Hematopoietic multipotent progenitor cell treated with erythropoietin and hydrocortisone succinate and interleukin-3 and kit ligand, for 17 days (in vitro differentiated cells): ENCODE measurements at places on chromosomes 2 and 18.

- DNase-seq = no peak
These were observed 94.8 kb upstream of the ZNF516 start for GRCh38 chr18:76589866-76590265.

DNA sequence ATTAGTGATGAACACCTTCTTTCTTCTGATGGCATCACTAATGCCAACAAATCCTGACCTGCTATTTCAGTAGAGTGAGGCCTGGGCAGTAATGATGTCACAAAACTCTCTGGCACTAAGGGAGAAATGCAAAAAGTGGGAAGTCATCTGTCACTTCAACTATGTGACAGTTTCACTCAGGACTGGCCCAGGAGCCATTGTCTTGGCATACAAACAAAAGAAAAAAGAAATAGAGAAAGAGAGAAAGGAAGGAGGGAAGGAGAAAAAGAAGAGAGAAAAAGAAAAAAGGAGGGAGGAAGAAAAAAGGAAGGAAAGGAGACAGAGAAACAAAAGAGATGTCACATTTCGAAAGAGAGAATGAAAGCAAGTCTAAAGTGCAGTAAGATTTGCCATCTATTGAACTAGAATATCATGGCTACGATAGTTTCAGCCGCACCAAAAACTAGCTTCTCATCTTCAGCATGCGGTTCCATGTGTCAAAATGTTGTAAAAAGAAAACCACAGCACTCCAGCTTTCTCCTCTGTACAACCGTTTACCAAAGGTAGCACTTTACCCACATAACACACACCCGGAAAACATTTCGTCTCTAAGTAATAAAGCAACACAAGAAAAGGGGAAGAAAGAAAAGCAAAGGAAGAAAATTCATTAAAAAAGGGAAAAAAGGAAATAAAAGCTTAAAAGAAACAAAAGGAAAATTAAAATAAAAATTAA, 50.1 kb downstream of the CD226 start:
- DNase-seq = no peak

GRCh38 chr18:79881695-79882094, 69.8 kb downstream of the SLC66A2 start:
- no peak for DNase-seq

DNA sequence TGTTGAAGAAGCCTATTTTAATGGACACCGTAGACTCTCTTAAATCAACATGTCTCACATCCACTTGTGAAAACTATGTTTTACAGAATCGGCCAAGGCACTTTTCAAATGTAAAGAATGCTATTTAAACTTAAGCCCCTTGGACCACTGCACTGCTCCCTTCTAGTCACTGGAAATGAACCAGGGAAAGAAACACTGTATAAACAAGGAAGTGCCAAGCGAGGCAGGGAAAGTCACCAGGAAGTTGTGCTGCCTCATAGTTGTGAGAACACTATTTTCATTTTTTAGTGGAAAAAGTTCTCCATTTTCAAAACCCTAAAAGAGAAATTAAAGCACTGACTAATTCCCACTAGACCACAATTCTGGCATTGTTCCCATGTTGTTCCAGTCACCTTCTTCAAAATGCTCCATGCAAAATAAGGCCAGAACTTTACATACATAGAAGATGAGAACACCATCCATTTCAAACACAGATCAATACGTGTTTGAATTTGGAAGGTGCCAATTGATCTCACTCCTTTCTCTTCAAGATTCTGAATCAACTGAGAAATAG, 13.5 kb downstream of the CCDC141 start:
- no peak for DNase-seq

- DNase-seq = no peak
These were observed 21.2 kb upstream of the MAL start for GRCh38 chr2:95004287-95004686.
